ENCODE measurements at places on chromosomes 12 and 14.

DNA sequence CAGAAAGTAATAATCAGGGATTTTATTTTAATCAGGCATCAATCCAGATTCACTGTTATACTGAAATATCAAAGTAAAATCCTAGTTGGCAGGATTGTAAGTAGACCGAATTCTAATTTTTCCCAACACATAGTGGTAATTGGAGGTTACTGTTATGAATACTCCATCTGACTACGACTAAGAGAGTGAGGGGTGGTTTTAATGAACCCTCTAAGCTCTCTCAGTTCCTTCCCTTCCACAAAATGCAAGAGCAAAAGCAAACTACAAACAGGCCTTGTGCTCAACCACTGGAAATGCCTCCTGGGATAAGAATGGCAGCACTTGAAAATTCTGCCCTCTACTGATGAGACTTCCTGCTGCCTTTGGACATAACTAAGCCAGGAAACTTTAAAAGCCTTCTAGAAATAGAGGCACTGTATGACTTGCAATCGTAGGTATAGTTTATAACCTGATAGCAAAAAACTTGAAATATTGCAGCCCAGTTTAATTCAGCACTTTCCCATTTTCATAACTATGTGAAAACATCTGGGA is 184.8 kb downstream of the SLC16A7 start:
- no peak for DNase-seq

DNA sequence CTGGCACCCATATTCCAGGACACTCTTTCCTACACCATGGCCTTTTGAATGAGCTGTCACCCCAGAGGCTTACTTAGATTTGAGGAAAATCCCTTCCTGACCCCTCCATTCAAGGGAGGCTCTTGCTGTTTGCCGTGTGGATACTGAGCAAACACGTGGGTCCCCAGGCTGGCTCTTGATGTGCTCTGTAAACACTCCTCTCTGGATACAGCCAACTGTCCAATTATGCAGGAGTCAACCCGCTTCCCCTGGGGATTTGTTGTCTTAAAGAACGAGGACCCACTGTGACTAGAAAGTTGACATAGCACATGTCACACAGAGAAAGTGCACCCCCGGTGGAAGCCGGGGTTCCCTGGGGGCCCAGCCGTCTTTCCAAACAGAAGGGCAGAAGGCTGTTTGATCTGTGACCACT is 75.8 kb upstream of the CEP83 start:
- no peak for DNase-seq

GRCh38 chr14:69749956-69750355 is 17.0 kb upstream of the SRSF5 start:
- DNase-seq, result no peak

DNA sequence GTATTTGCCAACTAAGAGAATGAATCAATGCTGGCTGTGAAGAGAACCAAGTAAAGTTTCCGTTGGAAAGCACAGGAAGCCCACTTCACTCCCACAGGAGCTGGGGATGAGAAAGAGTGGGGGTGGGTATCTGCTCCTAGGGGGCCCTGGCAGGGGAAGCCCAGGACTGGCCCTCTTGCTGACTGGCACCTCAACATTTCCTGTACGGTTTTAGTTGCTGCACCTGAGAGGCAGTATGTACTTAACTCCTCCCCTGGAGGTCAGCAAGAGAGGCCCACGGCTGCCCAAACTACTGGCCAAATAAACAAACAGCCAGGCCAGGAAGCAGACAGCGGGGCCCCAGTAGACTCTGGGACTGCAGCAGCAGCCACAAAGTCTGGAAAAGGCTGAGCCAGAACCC is 33.8 kb upstream of the VWF start:
- no peak for DNase-seq

GRCh38 chr12:109736552-109737108 is 23.0 kb downstream of the FAM222A start:
- no peak for DNase-seq

DNA sequence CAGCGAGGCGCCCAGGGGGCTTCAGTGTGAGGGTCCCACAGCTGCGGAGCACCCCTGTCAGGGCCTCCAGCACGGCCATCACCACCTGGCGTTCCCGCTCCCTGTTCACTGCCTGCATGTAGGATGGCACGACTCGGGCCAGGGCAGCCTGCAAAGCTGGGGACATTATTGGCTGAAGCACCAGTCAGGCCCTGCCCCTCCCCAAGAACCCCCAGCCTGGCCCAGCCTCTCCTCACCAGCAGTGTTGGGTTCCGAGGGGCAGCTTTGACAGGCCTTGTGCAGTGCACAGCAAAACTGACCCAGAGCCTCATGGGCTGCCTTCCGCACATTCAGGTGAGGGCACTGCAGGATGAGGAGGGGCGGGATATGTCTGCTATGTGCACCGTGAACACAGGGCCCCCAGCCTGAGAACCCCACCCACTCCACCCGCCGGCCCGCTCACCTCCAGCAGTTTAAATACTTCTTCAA is 5.6 kb downstream of the IPO4 start:
- DNase-seq, result no peak

- no peak for DNase-seq
These were observed 18.8 kb downstream of the RPH3A start for GRCh38 chr12:112810235-112810917.

DNA sequence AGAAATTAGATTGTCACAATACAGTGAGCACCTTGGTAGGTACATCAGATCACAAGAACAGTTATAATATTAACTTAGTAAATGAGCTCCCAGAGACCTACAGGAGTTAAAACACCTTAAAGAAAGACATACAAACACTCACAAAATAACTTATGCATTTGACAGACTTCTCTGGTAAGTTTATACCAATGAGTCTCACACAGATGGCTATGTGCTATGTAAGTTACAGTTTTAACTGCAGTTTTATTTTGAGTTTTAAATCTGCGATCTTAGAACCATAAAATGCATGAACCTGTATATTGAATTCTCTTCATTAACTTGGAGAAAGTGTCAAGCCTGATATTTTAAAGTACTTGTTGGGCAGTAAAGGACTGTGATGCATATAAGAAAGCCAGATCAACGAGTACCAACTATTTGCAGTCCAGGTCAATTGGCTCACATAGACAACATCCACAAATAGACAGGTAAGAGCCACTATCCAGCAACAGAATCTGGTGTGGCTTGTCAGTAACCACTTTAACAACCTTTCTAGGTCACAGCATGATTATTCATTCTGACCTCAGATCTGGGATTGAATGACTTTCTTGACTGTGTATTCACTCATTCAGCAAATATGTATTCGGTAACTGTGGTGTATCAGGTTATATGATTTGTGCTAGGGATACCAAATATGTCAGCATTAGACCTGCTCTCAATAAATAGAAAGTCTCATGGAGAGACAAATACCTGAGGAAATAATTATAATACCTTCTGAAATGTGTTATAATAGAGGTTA is 856.6 kb upstream of the MGAT4C start:
- DNase-seq, result no peak
